ENCODE measurements at places on chromosomes 2 and 18. TPM values are rescaled to one million over a fixed set of nuclear protein-coding genes. Genes with fewer than 3 reads are reported as not detected.
A peak's percentile ranks its signal among the peaks of the same experiment; 100 is the strongest.

DNA sequence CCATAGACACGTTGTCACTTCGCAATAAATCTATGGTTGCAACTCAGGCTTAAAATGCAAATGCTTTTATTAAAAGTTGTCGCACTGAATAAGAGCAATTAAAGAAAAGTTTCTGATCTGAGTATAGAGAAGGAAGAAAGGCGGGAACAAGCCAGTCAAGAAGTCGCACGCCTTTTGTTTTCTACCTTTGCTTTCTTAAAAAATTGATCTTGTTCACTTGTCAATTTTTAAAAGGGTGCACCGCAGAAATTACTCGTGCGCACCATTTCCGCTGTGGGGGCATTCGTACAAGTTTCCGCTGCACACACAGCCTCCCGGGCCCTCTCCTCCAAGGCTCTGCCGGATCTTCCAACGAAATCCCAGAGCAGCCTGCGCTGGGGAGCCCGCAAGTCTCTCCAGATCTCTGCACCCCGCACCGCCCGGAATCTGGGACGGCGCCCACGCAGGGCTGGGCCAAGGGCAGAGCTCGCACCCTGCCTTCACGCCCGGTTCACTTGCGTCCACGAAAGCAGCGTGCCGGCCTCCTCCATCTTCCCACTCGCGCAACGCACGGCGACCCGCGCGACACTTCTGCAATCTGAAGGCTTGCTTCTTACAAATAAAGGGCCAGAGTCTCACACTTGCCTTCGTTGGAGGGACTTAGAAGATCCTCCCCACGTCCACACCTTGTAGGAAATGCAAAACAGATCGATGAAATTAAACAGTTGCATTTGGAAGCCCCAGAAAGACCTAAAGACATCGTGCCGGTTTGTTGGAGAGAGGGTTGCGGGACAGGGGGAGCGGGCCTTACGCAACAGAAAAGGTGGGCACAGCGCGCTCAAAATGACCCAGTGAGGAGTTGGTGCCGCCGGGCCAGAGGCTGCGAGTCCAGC, 2.6 kb upstream of the SALL3 start:
- DNase-seq, result no peak

Gene TCF23
- total RNA-seq, result not detected

Gene CNGA3
- total RNA-seq, result not detected

DNA sequence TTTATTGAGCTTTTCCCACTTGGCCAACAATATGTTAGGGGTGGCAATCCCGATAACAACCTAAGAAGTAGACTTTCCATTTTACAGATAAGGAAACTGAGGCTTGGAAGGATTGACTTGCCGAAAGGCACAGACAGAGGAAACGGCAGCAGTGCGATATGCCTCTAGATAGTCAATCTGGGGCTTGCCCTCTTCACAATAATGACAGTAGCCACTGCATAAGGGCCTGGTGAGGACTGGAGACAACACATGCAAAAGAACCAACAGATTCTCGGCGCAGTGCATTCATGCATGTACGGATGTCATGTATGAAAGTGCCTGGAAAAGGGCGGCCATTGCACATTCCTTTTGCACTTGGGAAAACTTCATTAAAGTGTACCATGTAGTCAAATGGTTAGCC, 811.2 kb downstream of the RNF144A start:
- no peak for DNase-seq

GRCh38 chr2:106030287-106031268, 163.5 kb downstream of the UXS1 start:
- no peak for DNase-seq

Gene MAB21L4
- total RNA-seq, result not detected

Gene IL36G
- not detected for total RNA-seq

DNA sequence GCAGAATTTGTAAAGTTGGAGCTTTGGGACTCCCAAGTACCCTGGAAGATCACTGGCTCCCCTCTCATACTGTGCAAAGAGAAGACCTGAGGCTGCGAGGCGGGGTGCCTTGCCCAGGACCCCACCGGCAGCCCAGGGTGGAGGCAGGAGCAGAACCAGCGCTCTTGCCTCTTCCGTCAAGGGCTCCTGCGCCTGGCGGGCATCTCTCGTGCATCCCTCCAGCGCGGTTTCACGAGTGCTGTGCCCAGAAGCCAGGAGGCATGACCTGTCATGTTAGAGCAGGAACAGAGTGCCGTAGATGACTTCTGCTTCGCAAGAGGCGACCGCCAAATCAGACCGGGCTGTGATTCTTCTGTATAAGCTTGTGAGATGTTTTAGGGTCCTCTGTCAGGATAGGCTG, 77.3 kb downstream of the LDLRAD4 start:
- no peak for DNase-seq

Gene PLCD4
- total RNA-seq, result 0.32 TPM

GRCh38 chr2:134336352-134336751, 82.5 kb downstream of the MGAT5 start:
- no peak for DNase-seq

DNA sequence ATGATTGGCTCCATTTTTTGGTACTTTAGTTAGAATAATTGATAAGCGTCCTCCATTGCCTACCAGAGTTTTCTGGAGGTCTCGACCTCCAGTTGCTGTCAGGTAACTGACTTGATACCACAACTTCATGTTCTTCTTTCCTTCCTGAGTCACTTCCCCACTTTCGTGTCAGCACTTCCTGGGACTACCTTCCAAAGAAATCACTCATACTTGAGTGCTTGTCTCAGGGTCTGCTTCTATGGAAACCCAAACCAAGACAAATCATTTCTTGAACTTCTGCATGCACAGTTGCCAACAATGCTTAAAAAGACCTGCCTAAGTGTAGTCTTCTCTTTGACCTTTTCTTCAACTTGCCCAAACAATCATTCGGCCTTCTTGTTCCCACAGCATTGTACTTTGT, 210.3 kb upstream of the ETAA1 start:
- no peak for DNase-seq

- no peak for DNase-seq
Observed at GRCh38 chr2:45120546-45120945, 111.3 kb upstream of the SIX2 start.

DNA sequence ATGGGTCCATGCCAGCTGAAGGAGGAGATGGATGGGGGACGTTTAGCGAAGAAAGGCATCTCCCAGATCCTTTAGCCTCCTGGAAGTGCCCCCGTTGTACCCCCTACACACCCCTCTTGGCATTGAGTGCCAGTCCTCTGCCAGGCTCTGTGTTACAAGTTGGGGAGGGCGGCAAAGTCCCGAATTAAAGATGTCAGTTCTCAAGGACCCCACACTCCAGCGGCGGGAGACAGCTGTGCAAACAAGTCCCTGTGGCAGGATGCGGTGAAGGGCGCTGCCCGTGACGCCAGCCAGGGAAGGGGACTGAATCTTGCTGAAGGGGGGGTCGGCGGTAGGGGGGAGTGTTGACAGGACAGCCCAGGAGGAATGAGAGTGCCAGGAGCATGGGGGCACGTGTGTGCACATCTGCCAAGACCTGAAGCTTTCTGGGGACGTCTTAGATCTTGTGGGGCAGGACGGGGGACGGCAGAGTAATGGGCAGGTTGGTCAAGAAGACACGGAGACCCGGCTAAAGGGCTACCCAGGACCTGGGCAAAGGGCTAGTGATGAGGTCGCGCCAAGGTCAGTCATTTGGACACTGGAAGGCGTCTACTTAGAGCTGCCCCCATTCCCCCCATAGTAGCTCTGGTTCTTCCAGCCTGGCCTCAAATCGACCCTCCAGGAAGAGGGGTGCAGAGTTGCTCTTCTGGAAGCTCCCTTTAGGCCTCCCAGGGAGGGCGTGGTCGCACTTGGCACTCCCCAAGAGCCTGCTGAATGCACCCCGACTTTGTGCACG, 2.8 kb upstream of the CTDSP1 start:
- DNase-seq, result no peak

Gene ZEB2
- 71.9 TPM for total RNA-seq

GRCh38 chr2:109376796-109377495, 236.8 kb downstream of the SEPTIN10 start:
- DNase-seq, result no peak

Gene TLX2
- total RNA-seq, result 0.55 TPM

DNA sequence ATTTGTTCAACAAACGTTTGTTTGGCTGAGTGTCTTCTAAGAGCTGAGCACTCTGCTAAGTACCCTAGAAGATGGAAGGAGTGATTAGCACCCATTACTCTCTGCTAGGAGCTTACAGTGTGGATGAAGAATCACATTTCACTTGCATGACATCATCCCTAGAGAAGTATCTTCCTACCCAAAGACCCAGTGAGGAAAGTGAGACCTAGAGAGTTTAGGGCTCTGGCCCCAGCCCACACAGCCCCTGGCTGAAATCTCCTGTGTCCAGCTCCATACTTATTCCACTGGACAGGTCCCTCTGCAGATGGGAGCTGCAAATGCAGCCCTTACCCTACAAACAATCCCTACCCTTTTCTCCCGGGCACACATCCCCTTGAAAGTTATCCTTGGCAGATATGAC, 26.8 kb upstream of the EPAS1 start:
- DNase-seq, result no peak

Gene L3MBTL4
- 2.2 TPM for total RNA-seq

DNA sequence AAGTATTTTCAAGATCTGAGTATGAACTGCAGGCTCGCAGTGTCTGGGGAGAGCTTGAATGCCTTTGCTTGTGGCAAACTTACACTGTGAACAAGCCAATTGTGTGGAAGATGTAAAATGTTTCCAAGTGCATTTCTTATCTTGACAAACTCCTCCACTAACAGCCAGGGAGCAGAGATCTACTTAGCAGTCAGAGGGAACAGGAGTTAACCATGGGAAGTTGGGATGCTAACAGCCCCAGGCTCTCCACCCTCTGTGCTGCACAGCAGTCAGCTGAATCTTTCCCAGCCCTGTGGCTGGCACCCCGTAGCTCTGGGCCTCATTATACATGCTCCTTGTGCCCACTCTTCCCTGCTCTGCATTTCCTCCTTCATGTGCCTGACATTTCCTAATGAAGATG, 450.2 kb downstream of the TSN start:
- DNase-seq, result no peak

DNA sequence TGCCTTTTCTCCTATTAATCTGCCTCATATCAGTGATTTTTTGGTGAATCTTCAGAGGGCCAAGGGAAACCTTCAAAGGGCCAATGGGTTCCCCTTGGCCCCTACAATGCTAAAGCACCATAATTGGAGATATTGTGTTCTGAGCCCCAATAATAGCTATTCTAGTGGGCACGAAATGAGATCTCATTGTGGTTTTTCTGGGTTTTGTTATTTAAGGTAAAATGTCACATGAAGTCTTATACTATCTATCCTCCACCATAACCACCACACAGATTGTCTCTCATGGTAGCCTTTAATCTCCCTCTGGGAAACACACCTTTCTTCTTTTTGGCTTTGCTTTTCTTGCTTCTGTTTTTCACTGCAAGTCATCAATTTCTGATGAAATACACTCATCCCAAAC, 152.8 kb downstream of the B3GNT2 start:
- DNase-seq, result no peak

DNA sequence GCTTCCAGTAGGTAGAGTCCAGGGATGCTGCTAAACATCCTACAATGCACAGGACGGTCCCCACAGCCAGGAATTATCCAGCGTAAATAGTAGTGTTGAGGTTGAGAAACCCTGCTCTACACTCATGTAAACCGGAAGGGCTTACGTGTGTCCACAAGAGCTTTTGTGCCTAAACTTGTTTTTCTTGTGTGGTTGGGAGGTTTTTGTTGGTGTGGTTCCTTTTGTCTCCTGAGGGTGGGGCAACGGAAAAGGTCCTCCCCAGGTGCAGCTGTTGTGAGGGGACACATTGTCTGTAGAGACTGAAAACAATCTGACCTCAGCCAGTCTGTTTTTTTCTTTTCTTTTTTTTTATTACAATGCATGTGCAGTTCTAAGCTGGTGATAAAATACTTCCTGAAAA, 72.7 kb upstream of the MGAT5 start:
- DNase-seq, result no peak

Gene ZNF396
- 4.5 TPM for total RNA-seq

- peak; percentile 19 for DNase-seq
Observed at GRCh38 chr2:112818094-112818902, 18.3 kb downstream of the IL1B start.

DNA sequence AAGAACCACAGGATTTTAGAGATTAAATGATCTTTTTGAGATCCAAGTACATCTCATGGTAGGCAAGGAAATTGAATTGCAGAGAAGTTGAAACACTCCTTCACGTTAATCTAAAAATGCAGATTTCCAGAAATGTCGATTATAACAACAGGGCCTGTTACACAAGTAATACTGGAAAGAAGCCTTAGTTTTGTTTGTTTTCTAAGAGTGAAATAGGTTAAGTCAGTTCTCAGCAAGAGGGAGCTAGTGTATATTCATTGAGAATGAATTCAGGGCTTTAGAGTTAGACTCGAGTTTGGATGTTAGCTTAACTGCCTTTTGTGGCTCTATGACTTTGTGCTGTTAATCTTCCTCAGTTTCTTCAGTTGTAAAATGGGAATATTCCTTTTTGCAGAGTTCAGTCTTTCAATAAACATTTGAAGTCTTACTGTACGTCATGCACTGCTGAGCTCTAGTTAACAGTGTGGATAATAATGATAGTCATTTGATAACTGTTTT, 926 bp downstream of the NDUFV2 start:
- DNase-seq, result peak; percentile 19

DNA sequence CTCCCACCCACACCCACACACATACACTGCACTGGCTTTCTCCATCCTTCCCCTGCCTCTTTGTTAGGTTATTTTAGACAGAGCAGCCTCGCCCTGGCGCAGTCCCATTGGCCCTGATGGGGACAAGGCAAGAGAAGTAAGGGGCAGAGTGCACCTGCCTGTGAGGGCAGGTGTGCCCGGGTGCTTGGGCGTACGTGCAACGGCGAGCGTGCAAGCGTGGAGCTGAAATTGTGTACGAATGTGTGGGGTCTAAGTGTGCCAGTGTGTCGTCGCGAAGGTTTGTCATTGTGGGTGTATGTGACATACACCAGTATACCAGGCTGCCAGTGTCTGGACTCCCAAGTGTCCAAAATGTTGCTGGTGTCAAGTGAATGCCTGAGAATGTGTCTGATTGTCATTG, 544 bp downstream of the LRATD1 start:
- DNase-seq, result no peak

DNA sequence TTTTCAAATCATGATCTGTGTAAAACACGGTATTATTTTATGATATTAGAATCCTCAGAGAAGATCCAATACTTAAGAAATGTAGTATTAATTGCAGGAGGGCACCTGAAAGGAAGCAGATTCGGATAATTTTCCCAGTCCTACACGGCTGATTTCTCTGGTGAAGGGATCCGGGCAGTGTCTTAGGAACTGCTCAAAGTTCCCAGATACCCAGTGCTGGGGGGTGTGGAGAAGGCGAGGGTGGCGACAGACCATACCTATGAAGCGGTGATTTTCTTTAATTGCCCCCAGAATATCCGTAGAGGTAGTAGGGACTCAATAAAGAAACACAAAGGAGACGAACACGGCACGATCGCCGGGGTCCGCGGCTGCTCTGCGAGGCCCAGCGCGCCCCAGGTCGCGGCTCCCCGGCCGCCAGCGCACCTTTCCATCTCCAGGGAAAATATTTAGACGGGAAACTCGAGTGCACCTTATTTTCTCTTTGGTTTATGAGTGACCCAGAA, 1.4 kb upstream of the SOX11 start:
- no peak for DNase-seq

Data from SK-MEL-5 (cell line).